ENCODE measurements at places on chromosomes 5 and 9. TPM values are rescaled to one million over a fixed set of nuclear protein-coding genes. Genes with fewer than 3 reads are reported as not detected.
A peak's percentile ranks its signal among the peaks of the same experiment; 100 is the strongest.

NIM1K gene
- total RNA-seq: 0.63 TPM

- H3K4me1 ChIP-seq: peaks cover 9% of the 10 kb centered on the region
- no peak overlapping the region for H3K4me3 ChIP-seq
- H3K27ac ChIP-seq: no peak overlapping the region
- H3K27me3 ChIP-seq: no peaks in the 10 kb centered on the region
Measured at GRCh38 chr5:173745123-173745522, 128.7 kb upstream of the BOD1 start.

DNA sequence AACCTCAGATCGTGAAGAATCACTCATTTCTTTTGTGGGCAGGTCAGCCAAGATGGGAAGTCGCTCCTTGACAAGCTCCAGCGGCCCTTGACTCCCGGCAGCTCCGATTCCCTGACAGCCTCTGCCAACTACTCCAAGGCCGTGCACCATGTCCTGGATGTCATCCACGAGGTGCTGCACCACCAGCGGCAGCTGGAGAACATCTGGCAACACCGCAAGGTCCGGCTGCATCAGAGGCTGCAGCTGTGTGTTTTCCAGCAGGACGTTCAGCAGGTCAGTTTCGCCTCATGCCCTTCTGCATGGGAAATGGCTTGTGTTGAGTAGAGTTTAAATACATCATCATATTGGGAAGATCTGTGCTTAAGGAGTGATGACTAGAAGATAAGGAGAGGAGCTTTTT, 173.3 kb downstream of the TRIO start:
- H3K4me1 ChIP-seq: no peaks in the 10 kb centered on the region
- no peak overlapping the region for H3K27ac ChIP-seq
- H3K27me3 ChIP-seq: no peaks in the 10 kb centered on the region

GRCh38 chr5:155094455-155094854, 80.9 kb downstream of the KIF4B start:
- peak; percentile 32 for DNase-seq
- no peak overlapping the region for H3K27ac ChIP-seq
- no peaks in the 10 kb centered on the region for H3K36me3 ChIP-seq
- no peak overlapping the region for H3K4me3 ChIP-seq
- peaks cover 9% of the 10 kb centered on the region for H3K4me1 ChIP-seq

DNA sequence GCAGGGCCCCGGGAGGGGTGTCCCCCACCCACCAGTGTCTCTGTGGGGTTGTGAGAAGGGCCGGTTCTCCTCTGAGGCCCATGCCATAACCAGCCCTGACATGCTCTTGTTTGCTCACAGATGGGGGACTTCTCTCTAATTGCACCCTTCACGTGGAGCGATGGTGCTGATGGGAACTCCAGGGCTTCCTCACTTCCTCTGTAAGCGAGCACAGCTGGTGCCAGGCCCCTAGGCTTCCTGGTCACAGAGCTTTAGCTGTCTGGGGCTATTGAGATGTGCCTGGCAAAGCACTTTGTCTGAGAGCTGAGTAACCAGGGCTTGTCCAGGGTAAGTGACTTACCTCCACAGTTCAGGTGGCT, 36.4 kb downstream of the PHF2 start:
- H3K27me3 ChIP-seq: no peaks in the 10 kb centered on the region
- H3K36me3 ChIP-seq: 0 out of 2 replicates have a peak, but pooled peaks cover 4% of the 10 kb centered on the region
- H3K4me1 ChIP-seq: no peaks in the 10 kb centered on the region
- H3K4me3 ChIP-seq: no peak overlapping the region
- H3K27ac ChIP-seq: no peak overlapping the region
- DNase-seq: no peak

GRCh38 chr9:90142580-90142979, 500.0 kb downstream of the DIRAS2 start:
- H3K36me3 ChIP-seq: no peaks in the 10 kb centered on the region
- no peak overlapping the region for H3K4me3 ChIP-seq
- no peaks in the 10 kb centered on the region for H3K27me3 ChIP-seq
- DNase-seq: peak; percentile 59
- no peaks in the 10 kb centered on the region for H3K4me1 ChIP-seq
